Fibroblast of pulmonary artery (primary cell): ENCODE measurements at places on chromosomes 13 and 19.

DNA sequence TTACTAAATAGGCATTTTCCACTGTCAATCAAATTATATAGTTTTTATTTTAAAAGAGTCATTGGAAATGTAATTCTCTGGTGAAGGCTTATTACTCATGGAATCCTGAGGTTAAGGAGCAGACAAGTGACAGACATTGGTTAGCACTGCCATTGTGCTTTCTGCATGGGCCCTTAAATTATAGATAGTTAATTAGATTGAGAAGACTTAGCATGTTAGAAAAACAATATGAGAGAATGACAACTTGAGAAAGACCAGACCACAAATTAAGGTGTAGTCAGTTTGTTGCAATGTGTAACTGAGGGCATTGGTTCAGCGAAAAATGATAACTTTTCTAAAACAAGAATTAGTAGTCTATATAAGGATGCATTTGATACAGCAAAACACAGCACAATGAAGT, 195.5 kb downstream of the SLITRK6 start:
- DNase-seq = no peak

DNA sequence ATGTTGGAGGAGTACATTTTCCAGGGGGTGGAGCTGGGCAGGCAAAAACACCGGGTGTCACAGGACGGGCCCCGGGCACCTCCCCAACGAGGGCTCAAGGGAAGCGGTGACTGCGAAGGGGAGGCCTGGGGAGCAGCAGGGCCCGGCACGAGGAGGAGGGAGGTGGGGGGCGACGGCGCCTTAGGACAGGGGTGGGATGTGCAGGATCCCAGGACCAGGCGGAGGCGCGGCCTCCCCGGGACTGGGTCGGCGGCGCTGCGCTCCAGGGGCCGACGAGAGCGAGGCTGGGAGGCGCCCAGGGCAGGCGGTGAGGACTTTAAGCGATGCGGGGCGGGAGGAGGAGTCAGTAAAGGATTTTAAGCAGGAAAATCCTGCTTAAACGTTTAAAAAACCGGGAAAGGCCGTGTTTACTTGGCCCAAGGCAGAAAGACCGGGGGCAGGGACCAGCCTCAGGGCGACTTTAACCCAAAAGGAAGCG, 427 bp downstream of the ZNF160 start:
- peak; percentile 44 for DNase-seq

- peak; percentile 69 for DNase-seq
Observed at GRCh38 chr13:40158218-40158617, 502.8 kb downstream of the COG6 start.

DNA sequence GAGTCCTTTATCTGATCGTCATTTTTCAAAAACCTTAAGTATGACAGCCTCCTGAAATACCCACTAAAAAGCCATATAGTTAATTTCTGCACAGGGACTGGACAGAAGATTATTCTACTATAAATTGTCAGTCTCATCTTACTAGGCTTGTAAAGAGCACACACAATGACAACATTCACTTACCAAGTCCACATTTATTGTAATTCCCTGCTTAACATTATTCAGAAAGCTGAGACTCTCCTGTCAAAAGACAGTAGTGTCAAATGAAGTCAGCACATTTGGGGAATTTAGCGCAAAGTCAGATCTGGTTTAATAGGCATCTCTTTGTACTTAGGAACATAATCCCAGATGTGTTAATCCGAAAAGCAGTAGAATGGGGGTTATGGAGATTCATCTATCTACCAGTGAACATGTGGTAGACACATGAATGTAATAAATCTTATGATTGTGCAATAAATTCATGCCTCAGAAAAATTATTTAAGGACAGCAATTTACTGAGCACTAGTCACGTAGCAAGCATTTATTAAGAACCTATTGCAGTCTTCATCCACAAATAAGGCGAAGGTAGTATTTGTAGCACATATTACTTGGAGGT, 224.6 kb upstream of the GPC6 start:
- DNase-seq = no peak

- DNase-seq = no peak
Observed at GRCh38 chr19:49400029-49400428, 12.0 kb downstream of the KASH5 start.

DNA sequence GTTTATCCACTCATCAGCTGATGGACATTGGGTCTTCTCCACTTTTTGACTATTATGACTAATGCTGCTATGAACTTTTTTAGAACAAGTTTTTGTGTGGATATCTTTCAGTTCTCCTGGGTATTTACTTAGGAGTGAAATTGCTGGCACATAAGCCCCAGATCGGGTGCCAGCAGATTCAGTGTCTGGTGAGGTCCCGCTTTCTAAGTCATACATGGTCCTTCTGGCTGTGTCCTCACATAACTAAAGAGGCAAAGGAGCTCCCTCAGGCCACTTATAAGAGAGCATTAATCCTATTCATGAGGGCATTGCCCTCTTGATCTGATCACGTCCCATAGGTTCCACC, 600 bp upstream of the ZNF226 start:
- DNase-seq = no peak

DNA sequence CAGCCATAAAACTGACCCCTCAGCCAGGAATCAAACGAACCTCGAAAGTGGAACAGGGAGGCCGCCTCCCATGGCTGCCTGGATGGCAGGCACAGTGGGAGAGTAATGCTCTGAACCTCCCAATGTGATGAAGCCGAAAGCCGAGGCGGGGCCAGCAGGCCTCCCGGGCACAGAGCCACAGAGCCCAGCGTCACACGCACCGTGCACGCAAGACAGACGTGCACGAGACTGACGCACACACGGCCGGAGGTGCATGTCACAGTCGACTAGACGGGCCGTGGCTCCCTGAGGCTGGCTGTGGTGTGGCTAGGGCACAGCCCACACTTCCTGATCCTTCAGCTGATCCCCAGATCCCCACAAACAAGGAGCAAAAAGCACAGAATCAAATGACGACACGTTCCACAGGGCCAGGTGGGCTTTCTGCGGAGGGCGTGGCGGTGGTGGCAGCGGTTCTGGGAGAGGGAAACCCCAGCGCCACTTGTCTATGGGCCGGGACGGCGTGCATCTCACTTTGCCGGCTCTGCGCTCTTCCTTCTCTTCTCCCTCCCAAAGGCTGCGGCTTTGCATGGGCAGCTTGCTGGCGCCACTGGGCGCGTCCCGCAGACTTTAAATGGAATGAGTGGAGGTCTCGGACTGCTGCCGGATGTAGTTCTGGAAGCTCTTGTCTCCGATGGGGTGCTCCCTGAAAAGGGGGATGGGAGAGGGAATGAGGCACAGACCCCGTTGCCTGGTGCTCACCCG, 5.0 kb upstream of the C13orf46 start:
- no peak for DNase-seq
